ENCODE measurements at places on chromosomes 16 and 17. TPM values are rescaled to one million over a fixed set of nuclear protein-coding genes. Genes with fewer than 3 reads are reported as not detected.
A peak's percentile ranks its signal among the peaks of the same experiment; 100 is the strongest.

GRCh38 chr16:8919089-8919933, 37.2 kb downstream of the LITAFD start:
- H3K27me3 ChIP-seq = no peaks in the 10 kb centered on the region
- DNase-seq = no peak
- H3K27ac ChIP-seq = no peak overlapping the region
- H3K4me3 ChIP-seq = no peak overlapping the region

Gene PLD6
- total RNA-seq = 0.14 TPM

DNA sequence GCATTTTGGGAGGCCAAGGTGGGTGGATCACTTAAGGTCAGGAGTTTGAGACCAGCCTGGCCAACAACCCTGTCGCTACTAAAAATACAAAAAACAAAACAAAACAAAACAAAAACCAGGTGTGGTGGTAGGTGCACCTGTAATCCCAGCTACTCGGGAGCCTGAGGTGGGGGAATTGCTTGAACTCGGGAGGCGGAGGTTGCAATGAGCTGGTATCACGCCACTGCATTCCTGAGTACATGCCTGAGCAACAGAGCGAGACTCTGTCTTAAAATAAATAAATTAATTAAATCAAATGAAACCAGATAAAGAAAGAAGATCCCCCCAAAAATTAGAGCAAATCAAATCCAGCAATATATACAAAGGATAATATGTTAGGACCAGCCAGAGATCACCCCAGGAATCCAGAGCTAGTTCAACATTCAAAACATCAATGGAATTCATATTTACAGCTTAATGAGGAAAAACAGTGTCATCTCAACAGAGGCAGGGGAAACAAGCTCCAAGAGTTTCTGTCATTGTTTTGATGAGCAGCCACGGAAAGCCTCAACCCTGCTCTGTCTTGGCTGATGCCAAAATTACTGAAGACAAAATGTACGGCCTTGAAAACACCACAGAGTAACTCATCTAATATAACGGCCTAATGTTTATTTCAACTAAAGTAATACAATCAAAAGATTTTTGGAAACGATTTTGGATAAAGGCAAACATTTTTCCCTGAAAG, 3.7 kb downstream of the PEMT start:
- no peak for DNase-seq
- peaks cover 15% of the 10 kb centered on the region for H3K4me1 ChIP-seq
- H3K27ac ChIP-seq = no peak overlapping the region
- no peaks in the 10 kb centered on the region for H3K27me3 ChIP-seq
- no peak overlapping the region for H3K4me3 ChIP-seq
- no peaks in the 10 kb centered on the region for H3K36me3 ChIP-seq

- H3K4me3 ChIP-seq = no peak overlapping the region
- H3K36me3 ChIP-seq = peaks cover 82% of the 10 kb centered on the region
- H3K27ac ChIP-seq = peak overlapping the region; percentile 70
- peak; percentile 75 for DNase-seq
- no peaks in the 10 kb centered on the region for H3K27me3 ChIP-seq
Observed at GRCh38 chr16:81885976-81886586, 107.0 kb downstream of the PLCG2 start.

DNA sequence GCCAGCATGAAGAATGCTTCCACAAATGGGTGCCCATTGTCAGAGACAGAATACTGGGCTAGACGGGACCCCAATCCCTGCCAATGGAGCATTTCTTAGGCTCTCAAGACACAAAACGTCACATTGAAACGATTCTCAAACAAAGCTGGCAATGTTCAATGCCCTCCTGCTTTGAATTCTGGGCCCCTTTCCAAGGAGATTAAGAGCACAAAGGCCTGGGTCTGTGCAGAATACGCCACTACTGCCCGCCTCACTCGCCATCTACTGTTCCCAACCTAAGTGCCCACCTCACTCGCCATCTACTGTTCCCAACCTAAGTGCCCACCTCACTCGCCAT, 9.7 kb downstream of the CFAP20 start:
- H3K27ac ChIP-seq = no peak overlapping the region
- no peaks in the 10 kb centered on the region for H3K27me3 ChIP-seq
- peaks cover 21% of the 10 kb centered on the region for H3K36me3 ChIP-seq

Gene KCNH6
- not detected for total RNA-seq

DNA sequence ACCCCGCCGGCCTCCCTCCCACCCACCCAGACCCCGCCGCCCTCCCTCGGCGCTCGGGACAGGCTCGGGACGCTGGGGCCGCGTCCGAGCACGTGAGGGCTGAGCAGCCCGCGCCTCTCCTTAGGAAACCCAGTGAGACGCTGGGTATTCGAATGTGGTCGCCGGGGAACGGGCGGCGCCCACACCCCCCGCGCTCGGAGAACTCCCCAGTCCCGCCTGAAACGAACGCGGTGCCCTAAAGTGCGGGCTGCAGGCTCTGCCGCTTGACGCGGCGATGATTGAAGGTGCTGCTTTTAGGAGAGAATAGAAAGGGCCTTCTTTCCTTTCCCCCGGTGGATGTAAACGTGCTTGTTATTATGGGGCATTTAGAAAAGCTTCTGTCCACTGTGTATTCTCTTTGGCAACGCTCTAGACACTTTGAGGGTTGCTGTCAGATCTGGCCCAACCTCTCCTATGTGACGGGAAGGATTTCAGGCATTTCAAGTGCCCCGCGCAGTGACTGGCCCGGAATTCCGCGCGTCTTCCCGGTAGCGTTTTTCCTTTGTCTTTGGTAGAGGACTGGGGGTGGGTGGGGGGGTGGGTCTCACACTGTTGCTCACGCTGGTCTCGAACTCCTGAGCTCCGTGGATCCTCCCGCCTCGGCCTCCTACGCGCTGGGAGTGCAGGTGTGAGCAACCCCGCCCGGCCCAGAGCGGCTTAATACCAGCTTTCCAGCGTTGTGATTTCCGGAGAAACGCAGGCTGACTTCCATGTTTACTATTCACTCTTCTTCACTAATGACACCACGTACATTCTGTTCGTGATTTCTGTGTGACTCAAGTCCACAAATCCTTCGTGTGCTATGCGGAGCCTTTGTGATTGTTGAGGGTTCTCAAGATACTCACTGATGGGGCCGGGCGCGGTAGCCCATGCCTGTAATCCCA, 21.8 kb upstream of the FOXK2 start:
- H3K36me3 ChIP-seq = no peaks in the 10 kb centered on the region
- H3K4me1 ChIP-seq = peaks cover 21% of the 10 kb centered on the region
- H3K27ac ChIP-seq = no peak overlapping the region
- peak; percentile 60 for DNase-seq
- H3K27me3 ChIP-seq = no peaks in the 10 kb centered on the region

Gene HS3ST4
- total RNA-seq = not detected

DNA sequence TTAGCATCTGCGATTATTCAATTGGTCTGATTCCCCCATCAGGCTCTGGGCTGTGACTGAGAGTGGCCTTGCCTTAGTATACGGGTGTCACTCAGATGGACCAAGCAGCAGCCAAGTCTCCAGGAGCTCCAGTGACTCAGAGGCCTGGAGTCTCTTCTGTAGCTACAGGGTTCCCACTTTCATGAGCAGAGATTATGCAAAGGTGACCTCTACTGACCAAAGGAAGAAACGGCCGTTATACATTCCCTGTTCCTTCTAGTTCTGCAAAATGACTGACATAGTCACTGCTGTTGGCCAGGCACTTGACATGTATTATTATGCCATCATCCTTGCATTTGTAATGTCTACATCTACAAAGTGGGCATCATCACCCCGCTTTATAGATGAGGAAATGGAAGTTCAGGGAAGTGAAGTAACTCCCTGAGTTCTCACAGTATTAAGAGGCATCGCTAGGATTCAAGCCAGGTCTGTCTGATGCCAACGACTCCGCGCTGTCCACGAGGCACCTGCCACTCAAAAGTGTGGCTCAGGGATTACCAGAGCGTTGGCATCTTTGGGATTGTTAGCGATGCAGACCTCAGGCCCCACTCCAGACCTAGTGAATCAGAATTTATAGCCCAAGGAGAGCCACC, 23.3 kb downstream of the SLC38A7 start:
- H3K27ac ChIP-seq = no peak overlapping the region
- H3K4me3 ChIP-seq = no peak overlapping the region
- DNase-seq = peak; percentile 83
- no peaks in the 10 kb centered on the region for H3K36me3 ChIP-seq

DNA sequence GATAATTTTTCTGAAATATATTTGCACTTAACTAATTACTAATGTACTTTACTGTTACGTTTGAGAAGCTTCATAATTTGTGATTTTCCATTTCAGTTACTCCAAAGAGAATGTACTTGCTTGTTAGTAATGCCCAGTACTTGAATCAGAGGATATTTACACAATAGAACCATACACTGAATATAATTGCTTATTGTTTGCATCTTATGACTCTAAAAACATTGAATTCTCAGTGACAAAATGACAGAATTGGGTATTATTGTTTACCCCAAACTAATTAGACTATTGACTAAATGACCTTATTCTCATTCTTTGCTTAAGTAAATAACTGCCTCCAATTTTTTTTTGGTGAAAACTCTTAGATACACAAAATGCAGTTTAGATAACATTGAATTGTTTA, 8.9 kb downstream of the CCP110 start:
- no peak overlapping the region for H3K27ac ChIP-seq
- DNase-seq = no peak
- no peaks in the 10 kb centered on the region for H3K27me3 ChIP-seq
- H3K36me3 ChIP-seq = peaks cover 60% of the 10 kb centered on the region

Gene HNF1B
- total RNA-seq = not detected

DNA sequence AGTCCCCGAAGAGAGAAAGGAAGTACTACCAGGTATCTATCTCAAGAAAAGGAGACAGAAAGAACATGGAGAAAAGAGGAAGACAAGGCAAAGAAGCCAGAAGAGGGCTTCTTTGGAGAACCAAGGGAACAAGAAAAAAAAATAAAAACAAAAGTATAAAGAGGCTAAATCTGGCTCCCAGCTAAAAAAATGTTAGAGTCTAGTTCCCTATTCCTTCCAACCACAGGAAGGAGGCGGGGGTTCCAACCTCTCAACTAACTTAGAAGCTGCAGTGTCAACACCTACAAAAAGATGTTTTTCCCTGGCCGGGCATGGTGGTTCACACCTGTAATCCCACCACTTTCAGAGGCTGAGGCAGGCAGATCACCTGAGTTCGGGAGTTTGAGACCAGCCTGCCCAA, 13.4 kb downstream of the UTP6 start:
- no peak overlapping the region for H3K4me3 ChIP-seq
- H3K27me3 ChIP-seq = no peaks in the 10 kb centered on the region
- H3K27ac ChIP-seq = peak overlapping the region; percentile 89
- peak; percentile 37 for DNase-seq
- H3K36me3 ChIP-seq = peaks cover 59% of the 10 kb centered on the region

DNA sequence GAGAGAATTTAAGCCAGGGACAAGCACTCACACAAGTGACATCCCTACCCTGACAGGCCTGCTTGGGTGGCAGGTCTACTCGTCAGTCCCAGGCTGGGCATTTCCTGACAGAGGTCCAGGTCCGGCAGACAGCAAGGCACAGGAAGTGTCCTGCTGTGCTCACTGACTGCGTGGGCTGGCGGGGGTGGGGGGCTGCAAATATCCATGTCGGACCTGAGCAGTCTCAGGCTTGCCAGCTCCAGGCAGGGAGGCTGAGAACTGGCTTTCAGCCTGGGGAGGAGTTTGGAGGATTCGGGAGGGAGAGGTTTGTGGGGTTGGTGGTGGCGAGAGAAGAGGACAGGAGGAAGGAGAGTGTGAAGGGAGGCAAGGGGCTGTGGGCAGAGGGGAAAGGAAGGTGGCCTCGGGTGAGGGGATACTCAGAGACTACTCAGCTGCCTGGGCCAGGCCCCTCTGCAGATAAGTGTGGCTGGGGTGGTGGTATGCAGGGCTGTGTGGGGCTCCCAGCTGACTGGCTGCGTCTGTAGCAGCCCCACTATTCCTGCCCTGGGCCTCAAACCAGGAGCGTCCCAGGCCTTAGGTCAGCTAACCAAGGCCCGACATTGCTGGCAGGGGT, 7.8 kb downstream of the HIC1 start:
- no peak overlapping the region for H3K4me3 ChIP-seq
- DNase-seq = no peak
- no peaks in the 10 kb centered on the region for H3K27me3 ChIP-seq
- H3K4me1 ChIP-seq = peaks cover 53% of the 10 kb centered on the region

- H3K4me1 ChIP-seq = peaks cover 35% of the 10 kb centered on the region
- H3K27me3 ChIP-seq = no peaks in the 10 kb centered on the region
- no peak overlapping the region for H3K27ac ChIP-seq
- no peak overlapping the region for H3K4me3 ChIP-seq
Observed at GRCh38 chr17:35051183-35051578, 12.3 kb downstream of the RFFL start.

DNA sequence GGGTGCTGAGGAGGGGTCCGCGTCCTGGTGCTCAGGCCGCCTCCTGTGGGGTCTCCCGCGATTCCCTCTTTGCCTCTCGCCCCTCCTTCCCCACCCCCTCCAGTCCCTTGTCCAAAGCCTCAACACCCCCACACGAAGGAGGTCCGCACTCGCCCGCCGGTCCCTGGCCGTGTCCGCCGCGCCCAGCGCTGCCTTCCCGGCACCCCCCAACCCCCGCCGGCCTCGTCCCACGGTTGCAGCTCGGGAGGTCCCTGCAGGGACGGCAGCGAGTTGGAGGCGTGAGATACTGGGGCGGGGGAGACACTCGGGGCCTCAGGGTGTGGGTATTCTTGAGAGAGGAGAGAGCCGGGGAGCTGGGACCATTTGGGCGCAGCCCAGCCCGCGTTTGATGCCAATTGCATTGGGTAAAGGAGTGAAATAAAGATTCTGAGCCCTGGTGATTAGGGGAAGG, 468 bp downstream of the FLYWCH2 start:
- H3K27ac ChIP-seq = no peak overlapping the region
- H3K36me3 ChIP-seq = no peaks in the 10 kb centered on the region
- DNase-seq = peak; percentile 52

GRCh38 chr16:57226701-57227621, 18.1 kb upstream of the ARL2BP start:
- H3K36me3 ChIP-seq = peaks cover 42% of the 10 kb centered on the region
- no peaks in the 10 kb centered on the region for H3K27me3 ChIP-seq
- no peak overlapping the region for H3K27ac ChIP-seq
- H3K4me1 ChIP-seq = peaks cover 5% of the 10 kb centered on the region

Gene PSMD11
- total RNA-seq = 69.5 TPM

DNA sequence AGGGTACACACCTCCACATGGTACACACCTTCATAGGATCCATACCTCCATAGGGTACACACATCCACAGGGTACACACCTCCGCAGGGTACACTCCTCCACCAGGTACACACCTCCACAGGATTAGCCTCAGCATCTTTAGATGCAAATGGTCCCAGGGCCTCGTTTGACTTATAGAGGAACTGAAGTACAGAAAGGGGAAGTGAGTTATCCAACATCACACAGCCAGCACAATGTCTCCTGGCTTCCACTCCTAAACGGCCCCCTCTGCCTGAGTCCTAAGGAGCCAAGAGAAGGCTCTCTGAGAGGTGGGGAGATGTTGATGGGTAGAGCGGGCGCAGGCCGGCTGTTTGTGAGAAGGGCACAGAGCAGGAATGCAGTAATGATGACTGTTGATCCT, 12.0 kb downstream of the FOXN1 start:
- no peak overlapping the region for H3K4me3 ChIP-seq
- H3K4me1 ChIP-seq = peaks cover 7% of the 10 kb centered on the region
- no peaks in the 10 kb centered on the region for H3K27me3 ChIP-seq
- no peaks in the 10 kb centered on the region for H3K36me3 ChIP-seq
- peak; percentile 82 for DNase-seq
- no peak overlapping the region for H3K27ac ChIP-seq
